ENCODE measurements at places on chromosomes 2 and 18.
A peak's percentile ranks its signal among the peaks of the same experiment; 100 is the strongest.

GRCh38 chr2:126828051-126828450 lies 70.6 kb upstream of the TEX51 start:
- DNase-seq: no peak

DNA sequence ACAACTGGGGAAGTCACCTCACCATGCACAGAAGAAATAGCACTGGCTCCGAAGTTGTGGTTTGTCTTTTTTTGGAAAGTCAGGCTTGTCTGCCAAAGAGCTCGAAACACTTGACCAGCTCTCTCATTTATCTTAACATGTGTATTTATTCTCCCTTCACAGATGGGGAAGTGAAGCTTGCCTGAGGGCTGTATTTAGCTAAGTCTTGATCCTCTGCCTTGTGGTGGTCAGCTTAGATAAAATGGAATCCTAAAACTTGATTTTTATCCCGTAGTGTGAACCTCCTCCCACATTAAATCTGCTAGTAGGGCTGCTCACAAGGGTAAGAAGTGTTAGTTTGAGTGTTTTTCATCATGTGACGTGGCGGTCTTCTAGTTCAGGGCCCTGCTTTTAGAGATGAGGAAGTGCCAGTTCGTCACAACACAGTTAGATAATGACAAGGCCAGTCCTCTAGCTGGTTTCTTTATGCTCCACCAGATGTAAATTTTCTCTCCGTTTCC lies 89.7 kb downstream of the TMEM247 start:
- no peak for DNase-seq

DNA sequence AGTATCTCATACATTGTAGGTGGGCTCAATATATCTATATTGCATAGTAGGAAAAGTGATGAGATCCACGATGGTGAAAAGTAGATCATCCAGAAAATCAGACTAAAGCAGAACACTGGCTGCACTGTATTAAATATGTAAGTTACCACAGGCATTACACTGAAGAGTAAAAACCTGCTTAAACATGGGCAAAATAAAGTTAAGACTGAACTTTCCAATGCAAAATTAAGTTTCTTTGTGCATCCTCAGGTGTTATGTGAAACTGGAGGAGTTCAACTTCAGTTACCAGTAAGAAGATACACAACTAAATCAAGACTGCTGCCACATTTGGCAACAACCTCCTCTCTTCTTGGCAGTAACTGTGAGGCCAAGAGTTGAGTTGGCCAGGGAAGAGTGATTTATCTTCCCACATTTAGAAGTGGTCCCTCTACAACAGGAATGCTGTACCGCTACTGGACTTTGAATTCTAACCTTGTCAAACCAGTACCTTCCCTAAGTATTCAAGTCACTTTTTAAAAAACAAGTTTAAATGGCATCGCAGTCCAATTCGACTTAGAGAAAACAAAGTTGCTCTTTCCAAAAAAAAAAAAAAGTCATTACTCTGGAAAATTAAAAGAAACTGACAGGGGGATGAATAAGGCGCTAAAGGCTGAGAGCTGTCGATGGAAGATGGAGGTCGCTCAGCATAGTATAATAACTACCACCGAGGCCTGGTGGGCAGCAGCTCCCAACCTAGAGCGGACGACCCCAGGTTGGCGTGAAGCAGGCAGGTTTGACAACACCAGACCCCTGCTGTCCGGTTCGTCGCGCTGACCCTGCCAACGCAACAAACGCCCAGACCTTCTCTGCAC lies 1.1 kb downstream of the MAP4K3 start:
- DNase-seq: peak; percentile 31

- no peak for DNase-seq
These were observed 102.5 kb upstream of the RASGRP3 start for GRCh38 chr2:33373986-33374385.

DNA sequence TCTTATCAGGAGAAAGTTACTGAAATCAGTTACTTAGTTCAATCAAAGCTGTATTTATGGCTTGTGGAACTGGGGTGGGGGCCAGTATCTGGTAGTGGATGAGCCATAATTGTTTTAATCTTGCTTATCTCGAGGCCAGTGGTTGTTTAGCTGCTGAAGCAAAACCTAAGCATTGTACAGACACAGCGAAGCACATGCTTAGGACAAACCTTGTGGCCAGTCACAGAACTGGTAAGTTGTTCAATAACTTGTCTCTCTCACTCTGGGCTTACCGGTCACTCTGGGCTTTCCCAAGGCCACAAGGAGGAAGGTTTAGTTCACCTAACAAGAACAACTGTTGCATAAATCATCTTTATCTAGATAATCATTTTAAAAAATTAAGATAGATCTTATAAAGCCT lies 296.6 kb upstream of the NETO1 start:
- no peak for DNase-seq

- DNase-seq: peak; percentile 33
These were observed 786 bp downstream of the TET3 start for GRCh38 chr2:73985308-73986084.

DNA sequence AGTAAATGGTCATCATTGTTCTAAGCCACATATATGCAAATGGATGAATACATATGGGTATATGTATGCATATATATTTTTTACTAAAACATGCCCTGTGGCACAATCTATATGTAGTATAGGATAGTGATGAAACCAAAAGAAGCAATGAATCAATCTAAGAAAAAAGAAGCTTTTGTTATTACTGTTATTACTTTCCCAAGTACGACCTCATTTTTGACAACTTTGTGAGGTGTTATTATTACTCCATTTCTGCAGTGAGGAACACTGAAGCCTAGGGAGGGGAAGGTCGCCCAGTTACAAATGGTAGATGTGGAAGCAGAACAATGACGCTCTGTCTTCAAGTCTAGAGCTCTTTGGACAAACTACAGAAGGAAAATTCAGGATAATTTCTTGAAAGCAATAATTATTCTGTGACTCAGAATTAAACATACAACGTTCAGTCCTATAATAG lies 38.3 kb downstream of the STAT4 start:
- DNase-seq: no peak

GRCh38 chr2:120343100-120343432 lies 2.9 kb upstream of the INHBB start:
- DNase-seq: no peak

- no peak for DNase-seq
These were observed 89.1 kb downstream of the RAD51AP2 start for GRCh38 chr2:17429130-17429529.

GRCh38 chr2:85661139-85661858 lies 6.7 kb downstream of the SFTPB start:
- no peak for DNase-seq

DNA sequence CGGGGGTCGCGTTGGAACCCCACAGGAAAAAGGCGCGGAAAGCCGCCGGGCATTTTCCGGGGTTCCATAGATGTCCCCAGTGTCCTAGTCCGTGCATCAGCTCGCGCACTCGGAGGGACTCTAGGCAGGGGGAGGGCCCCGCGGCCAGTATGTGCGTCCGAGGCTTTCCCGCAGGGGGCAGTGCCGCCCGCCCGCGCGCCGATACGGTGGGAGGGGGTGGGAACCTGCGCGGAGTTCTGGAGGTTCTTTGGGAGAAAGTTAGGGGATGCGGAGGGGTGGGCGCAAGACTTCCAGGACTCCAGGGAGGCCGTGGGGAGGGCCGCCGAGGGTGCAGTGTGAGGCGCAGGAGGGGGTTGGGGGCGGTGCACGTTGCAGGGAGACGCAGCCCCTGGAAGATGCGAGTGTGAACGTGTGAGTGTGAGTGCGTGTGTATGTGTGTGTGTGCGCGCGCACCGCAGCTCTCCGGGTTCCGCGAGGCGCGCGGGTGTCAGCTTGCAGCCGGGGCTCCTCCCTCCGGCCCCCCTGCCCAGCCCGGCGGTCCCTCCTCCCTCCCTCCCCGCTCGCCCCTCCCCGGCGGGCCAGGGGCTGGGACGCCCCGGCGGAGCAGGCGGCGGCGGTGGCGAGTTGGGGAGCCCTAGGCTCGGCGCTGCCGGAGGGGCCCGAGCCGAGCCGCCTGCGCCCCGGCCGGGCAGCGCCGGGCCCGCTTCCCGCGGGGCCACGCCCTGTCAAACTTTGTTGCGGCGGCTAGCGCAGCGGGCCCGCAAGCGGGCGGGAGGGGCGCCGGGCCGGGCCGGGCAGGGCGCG lies at the start of gene TCF7L1:
TSS of gene TCF7L1 (plus strand) at position 559 of the 804 bp plus-strand sequence. CDS start 293 bp downstream, outside the sequence.
- DNase-seq: peak; percentile 81

DNA sequence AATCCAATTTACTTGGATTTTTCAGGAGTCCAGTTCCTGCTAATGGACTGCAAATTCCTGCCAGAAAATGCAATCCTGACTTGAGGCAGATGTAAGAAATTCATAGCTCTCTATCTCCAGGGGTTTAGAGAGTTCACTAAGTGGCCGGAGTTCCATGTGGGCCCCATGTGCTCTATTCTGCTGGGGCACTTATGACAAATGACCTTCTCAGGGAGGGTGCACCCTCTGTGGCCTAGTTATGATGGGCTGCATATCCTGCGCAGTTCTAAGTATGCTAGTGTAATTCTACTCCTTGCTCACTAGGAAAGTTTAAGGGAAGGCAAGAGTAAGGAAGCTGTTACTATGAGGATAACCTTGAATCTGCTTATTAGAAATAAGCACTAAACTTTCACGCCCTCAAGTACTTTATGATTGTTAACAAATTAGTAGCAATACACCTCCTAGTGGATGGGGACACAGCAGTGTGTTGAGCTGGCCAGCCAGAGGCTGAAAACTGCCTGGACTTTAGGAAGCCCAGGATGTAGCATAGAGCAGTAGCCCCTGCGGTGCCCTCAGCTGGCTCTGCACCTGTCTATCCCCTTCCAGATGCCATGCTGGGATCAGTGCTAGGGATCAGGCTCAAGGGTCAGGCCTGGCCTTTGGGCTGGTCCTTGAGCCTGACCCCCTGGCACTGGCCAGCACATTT lies 14.4 kb downstream of the SMYD1 start:
- DNase-seq: no peak

DNA sequence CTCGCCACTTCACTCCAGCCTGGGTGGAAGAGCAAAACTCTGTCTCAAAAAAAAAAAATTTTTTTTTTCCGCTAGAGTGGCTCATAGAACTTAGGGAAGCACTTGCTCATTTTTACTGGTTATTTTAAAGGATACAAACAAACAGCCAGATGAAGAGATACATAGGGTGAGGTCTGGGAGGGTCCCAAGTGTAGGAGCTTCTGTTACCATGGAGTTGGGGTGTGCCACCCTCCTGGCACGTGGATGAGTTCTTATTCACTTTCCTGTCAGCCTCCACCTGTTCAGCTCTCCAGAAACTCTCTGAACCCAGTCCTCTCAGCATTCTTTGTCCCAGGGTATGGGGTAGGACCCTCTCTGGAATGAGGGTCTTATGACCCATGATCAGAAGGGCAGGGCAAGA lies 4.9 kb upstream of the MAT2A start:
- DNase-seq: no peak

DNA sequence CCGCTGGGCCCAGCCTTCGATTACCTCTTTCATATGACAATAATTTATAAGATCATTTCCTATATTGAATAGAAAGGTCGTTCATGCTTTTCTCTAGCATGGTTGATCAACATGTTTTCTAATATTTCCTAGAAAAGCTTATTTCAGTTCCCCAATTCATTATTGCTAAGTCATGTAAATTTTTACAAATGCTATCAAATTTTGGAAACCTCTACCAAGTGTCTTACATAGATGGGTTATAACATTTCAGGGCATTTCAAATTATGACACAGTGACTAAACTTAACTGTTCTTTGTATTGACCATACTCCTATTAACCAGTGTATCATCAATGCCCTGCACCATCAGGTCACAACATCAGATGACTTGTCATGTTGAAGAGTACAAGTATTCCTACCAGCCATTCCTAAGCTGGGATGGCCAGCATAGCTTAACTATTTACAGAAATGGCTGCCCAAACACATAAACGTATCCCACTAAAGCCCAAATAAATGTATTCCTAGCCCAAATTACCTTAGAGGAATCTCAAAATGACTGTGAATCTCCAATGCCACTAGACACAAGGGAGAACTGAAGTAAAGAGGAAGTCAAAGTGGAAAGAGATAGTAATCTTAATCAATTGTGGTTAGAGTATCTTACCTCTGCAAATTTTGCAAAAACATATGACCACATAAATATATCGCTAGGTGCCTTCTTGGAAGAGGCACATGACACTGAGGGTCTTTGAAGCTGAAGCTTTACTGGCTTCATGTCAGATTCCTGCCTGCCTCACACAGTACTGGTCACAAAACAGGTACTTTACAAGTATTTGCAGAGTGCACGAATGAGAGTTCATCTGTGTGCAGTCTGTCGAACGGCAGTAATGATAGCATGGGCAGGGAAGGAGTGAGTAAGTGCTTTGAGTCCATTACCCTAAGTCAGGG lies 87.3 kb upstream of the TLK1 start:
- no peak for DNase-seq

DNA sequence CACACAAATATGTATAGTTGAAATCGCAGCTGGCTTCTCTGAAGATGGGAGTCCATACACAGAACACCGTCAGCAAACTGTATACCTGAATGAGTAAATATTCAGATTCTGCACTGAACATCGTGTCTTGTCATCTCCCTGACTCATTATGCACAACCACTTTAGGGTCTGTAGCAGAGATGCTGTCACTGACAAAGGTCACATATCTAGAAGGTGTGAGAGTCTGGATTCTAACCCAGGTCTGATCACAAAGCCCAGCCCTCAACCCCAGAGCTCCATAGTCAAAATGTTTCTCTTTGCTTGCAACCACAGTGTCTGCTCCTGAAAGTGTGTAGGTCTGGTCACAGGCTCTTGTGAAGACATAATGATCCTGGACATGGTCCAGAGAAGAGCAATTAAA lies 78.3 kb upstream of the PAX8 start:
- DNase-seq: no peak

DNA sequence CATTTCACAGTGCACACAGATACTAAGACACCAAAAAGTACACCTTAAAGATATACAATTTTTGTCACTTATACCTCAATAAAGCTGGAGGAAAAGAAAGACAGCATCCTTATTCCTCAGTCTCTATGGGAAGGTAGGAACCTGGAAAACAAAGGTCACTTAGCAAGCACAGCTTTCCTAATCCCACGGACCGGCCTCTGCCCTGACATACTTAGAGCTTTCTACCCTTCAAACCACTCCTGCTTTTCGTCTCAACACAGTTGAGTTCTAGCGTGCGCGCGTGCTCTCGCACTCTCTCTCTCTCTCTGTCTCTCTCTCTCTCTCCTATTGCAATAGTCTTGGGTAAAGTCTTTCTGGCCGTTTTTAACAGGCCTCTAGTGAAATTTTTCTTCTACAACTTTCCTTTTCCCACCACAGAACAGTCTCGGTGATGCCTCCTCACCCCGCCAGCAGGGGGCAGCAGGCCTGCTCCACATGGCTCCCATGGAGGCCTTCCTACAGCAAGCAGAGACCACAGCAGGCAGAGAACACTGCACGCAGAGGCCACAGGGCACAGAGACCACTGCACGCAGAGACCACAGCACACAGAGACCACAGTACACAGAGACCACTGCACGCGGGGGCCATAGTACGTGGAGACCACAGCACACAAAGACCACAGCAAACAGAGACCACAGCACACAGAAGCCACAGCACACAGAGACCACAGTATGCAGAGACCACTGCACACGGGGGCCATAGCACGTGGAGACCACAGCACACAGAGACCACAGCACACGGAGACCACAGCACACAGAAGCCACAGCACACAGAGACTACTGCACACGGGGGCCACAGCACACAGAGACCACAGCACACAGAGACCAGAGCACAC lies 106.9 kb downstream of the FBXO15 start:
- peak; percentile 7 for DNase-seq
